ENCODE measurements at places on chromosomes 4 and X.

DNA sequence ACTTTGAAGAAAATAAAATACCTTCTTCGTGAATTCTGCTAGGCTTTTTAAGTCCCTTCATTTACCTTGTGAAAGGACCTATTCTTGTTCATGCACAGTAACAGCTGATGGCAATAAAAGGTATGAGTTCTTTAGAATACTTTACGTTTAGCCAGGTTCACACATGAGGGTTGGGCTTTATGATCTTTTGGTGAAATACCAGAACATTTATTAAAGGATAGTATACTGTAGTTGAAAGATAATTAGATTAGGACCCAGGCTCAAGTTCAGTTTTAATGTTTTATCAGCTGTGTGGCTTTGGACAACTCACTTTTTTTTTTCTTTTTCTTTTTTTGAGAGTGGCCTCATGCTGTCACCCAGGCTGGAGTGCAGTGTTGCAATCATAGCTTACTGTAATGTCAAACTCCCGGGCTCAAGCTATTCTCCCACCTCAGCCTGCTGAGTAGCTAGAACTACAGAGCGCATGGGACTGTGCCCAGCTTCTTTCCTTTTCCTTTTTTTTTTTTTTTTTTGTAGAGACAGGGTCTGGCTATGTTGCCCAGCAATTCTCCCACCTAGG is 28.2 kb upstream of the NEIL3 start:
- DNase-seq: no peak

- no peak for DNase-seq
Measured at GRCh38 chr4:17939054-17939453, 82.5 kb downstream of the LCORL start.

DNA sequence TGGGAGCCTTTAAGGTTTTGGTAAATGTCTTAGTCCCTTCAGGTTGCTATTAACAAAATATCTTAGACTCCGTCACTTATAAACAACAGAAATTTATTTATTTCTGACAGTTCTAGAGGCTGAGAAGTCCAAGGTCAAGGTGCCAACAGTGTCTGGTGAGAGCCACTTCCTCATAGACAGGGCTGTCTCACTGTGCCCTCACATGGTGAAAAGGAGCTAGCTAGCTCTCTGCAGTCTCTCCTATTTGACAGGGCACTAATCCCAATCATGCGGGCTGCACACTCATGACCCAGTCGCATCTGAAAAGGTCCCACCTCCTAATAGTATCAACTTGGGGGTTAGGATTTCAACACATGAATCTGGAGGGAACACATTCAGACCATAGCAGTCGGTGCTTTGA is 63.4 kb upstream of the KLF3 start:
- DNase-seq: peak; percentile 67

DNA sequence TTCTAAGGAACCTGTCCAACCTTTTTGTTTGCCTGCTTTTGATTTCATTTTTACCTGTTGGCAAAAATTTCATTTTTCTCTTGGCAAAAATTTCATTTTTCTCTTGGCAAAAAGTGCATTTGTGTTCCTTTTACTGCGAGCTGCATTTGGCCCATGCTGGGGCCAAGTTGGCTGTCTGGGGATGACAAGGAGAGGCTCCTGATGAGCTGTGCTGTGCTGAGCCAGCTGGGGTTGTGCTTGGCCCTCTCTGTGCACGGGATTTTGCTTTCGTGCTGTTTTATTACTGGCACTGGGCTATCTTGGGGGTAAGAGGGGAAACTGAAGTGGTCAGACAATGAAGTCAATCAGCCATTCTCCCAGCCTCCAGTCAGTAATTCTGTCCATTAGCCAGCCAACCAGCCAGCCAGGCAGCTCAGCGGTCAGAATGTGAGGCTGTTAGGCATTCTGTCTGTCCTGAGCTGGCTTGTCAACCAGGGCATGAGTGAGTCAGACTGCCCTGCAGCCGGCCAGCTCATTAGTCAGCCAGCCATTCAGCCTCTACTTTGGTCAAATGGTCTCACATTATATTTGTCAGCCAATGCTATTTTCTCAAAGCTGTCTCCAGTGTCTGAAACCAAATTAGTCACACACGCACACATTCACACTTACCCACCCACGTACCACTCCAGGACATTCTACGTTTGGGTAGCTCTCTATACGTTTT is 56.9 kb upstream of the PRPS1 start:
- peak; percentile 11 for DNase-seq

DNA sequence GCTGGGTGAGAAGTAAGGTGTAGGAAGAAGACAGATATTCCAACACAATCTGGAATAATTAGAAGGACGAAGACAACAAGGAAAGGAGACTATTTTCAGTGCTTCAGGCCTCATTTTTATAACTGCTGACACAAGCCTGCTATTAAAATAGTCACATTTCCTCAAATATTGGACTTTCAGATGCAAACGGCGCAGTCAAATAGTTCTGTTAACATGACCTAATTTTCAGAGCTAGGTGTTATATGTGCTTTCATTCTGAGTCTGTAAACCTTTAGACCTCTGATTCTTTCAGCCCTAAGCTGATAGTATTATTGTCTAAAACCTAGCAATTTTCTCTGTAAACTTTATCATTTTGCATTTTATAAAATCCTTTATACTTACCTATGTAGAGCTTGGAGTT is 261.5 kb downstream of the IL1RAPL1 start:
- no peak for DNase-seq

- no peak for DNase-seq
Measured at GRCh38 chrX:69238114-69238886, 73.0 kb upstream of the PJA1 start.

GRCh38 chrX:71579136-71579989 is 1.1 kb downstream of the GCNA start:
- no peak for DNase-seq

GRCh38 chrX:252957-253291 is 28.3 kb upstream of the PLCXD1 start:
- DNase-seq: no peak

DNA sequence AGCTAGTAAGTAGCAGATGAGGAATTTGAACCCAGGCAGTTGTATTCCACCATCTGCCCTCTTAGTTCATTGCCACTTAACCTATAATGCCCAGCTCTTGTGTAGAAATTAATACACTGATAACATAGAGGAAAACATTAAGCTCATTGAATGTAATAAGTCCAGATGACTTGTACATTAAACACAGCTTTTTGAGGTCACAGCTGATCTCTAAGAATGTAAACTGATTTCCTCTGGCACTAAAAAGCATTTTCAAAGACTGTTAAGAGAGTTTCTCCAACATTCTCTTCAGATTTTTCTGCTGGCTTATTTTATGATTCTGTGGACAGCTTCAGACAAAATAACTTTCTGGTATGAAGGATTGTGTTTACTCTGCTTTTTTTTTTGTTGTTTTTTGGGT is 42.7 kb downstream of the HPRT1 start:
- DNase-seq: no peak

- DNase-seq: no peak
Measured at GRCh38 chr4:152996111-152996571, 60.0 kb downstream of the FHDC1 start.

GRCh38 chr4:105808750-105809041 is 86.6 kb upstream of the NPNT start:
- peak; percentile 13 for DNase-seq

GRCh38 chr4:147076728-147077127 is 131.1 kb upstream of the TTC29 start:
- no peak for DNase-seq

GRCh38 chr4:100130491-100130890 is 59.8 kb downstream of the DDIT4L start:
- no peak for DNase-seq

DNA sequence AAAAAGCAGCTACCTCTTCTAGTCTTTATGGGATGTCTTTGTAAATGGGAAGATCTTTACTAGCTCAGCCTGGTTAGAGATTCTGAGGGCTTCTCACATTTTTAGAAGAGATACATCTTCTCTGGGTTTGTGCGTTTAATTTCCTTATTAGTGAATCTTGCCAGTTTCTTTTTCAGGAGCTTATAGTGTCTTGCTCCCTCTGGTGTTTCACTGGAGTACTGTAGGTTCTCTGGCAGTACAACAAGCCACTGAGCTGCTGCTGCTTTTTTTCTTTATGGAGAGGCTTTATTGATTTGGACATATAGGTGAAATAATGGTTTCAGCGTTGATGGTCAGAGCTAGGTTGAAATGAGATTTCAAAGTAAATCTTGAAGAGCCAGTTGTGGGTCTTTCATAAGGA is 82.9 kb downstream of the LAS1L start:
- peak; percentile 46 for DNase-seq

- no peak for DNase-seq
Measured at GRCh38 chr4:138891631-138892031, 124.0 kb upstream of the NOCT start.

DNA sequence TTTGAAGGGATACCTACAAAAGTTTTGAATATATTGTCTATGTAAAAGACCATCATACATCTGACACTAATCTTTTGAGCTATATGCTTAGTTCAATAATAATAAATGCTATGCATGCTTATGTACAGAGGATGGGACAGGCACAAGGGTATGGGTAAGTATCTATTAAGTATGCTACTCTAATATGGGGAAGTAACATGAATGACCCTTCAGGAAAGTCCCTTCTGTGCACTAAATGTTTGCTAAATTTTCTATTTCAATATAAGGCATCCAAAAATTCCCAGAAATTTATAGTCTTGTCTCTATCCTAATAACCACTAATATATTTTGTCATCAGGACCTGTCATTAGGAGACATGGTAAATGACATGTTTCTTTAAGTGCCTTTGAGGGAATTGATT is 19.0 kb downstream of the ATP8A1 start:
- DNase-seq: no peak

DNA sequence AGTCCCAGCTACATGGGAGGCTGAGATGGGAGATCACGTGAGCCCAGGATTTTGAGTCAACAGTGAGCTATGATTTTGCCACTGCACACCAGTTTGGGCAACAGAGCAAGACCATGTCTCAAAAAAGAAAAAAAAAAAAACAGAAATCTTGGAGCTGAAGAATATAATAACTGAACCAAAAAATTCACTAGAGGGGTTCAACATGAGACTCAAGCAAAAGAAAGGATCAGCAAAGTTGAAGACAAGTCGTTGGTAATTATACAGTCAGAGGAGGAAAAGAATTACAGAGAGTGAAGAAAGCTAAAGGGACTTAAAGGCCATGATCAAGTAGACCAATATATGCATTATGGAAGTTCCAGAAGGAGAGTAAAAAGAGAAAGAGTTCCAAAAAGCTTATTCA is 26.9 kb downstream of the SHROOM4 start:
- DNase-seq: no peak

GRCh38 chr4:180923486-180923885 is 1319.7 kb upstream of the TENM3 start:
- no peak for DNase-seq

All from SK-MEL-5 (cell line).